ENCODE measurements at places on chromosomes 1 and 21.

DNA sequence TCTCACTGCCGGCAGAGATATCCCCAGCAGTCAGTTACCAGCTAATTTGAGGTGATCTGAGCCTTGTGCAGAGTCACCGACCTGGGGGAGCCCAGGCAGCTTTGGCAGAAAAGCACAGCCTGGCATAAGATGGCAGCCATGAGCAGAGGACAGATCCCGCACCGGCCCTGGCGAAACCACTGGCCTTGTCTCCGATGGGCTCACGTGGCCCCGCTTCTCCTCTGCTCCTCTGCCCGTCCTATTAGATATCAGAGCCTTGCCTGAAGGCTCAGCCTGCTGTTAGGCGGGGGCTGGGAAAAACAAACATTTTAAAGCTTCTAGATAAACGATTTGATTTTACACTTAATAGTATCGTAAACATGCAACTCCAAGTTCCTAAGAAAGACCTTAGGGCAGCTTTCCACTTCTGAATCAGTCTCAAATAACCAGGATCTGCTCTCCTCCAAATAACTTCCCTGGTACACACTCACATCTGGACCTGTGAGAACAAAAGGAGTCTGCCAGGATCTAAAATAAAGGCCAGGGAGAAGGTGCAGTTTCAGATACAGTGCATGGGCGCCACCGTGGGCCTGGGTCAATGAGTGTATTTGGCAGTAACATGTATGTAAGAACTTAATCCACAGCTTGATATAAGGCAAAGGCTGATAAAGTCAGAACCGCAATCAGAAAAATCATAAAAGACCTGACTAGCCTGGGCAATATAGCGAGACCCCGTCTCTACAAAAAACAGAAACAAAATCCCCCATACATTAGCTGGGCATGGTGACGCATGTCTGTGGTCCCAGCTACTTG is 10.0 kb downstream of the EDARADD start:
- DNase-seq = no peak

GRCh38 chr1:111006556-111006955 is 42.8 kb upstream of the LRIF1 start:
- DNase-seq = no peak

GRCh38 chr21:34713621-34714020 is 44.8 kb downstream of the CLIC6 start:
- DNase-seq = no peak

- DNase-seq = peak; percentile 40
Measured at GRCh38 chr1:209749670-209750323, 6.1 kb upstream of the TRAF3IP3 start.

GRCh38 chr1:209815490-209815889 is 9.5 kb upstream of the IRF6 start:
- no peak for DNase-seq

- DNase-seq = peak; percentile 8
Measured at GRCh38 chr21:46369520-46370235, 45.7 kb downstream of the PCNT start.

DNA sequence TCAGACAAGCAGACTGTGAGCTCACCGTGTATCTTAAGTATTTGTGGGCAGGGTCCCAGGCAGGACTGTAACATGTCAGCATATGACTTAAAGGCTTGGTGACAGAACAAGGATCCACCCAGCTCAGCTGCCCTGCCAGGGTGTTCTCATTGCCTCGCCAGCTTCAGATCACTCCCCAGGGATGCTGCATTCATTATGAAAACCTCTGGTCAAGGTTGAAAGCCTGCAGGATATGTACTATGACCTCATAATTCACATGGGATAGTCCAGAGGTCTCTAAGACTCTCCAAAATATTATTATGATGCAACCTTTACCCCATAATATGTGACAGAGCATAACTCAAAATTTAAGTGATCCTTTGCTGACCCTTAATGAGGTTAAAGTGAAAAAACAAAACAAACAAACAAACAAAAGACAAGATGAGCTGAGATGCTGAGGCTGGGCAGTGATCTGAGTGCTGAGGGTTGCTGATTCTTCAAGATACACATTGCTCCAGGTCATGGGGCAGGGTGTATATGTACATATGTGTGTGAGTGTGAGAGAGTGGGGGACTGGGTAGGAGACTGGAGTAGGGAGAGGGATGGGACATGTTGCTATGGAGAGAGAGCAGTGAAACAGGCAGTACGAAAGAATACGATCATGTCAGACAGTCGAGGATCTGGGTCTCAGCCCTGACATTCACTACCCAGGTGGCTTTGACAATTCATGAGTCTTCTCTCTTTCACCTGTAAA is 98.8 kb upstream of the DUSP10 start:
- DNase-seq = no peak

- DNase-seq = no peak
Measured at GRCh38 chr1:151238467-151238739, 16.1 kb upstream of the PSMD4 start.

DNA sequence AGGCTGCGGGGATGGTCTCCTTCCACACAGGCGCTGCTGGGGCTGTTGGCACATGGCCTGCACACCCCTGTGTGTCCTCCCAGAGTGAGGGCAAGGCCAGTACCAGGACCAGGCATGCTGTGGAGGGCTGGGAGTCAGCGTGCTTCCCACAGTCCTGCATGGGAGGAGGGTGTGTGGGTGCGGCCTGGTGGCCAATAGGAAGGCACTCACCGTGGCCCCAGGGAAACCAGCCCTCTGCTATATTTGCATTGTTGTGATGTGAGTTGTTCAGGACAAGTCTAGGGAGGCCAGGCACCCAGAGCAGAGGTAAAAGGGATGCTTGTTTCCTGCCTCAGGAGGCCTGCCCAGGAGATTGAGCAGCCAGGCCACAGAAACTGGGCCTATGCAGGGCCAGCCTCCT is 59.5 kb downstream of the S100B start:
- DNase-seq = no peak

DNA sequence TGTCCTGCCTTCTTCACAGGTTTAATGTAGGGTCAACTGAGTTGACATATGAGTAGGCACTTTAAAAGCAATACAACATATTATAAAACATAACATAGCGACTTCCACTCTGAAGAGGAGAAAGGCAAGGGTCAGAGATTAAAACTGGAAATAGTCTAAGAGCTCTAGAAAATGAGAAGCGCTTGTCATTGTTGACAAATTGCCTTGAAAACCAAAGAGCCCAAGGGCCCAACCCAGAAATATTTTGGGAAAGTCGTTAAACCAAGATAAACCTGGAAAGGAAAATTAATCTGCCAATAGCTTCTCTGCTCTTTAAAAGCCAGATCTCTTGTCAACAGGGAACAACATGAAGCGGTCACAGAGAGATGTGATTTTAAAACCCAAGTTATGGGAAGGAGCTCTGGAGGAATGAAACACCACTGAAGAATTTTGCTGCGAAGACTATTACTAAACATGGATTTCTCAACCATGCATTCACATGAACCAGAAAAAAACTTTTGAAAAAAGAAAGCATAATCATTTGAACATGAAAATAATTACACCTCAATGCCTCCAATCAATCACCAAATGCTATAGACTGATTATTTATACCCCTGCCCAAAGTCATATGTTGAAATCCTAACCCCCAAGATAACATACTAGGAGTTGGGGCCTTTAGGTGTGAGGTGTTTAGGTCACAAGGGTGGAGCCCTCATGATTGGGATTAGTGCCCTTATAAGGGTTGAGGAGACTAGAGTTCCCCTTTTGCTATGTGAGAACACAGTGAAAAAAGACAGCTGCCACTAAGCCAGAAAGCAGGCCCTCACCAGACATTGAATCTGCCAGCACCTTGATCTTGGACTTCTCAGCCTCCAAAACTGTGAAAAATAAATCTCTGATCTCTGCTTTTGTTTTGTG is 33.0 kb upstream of the MTF1 start:
- DNase-seq = no peak

DNA sequence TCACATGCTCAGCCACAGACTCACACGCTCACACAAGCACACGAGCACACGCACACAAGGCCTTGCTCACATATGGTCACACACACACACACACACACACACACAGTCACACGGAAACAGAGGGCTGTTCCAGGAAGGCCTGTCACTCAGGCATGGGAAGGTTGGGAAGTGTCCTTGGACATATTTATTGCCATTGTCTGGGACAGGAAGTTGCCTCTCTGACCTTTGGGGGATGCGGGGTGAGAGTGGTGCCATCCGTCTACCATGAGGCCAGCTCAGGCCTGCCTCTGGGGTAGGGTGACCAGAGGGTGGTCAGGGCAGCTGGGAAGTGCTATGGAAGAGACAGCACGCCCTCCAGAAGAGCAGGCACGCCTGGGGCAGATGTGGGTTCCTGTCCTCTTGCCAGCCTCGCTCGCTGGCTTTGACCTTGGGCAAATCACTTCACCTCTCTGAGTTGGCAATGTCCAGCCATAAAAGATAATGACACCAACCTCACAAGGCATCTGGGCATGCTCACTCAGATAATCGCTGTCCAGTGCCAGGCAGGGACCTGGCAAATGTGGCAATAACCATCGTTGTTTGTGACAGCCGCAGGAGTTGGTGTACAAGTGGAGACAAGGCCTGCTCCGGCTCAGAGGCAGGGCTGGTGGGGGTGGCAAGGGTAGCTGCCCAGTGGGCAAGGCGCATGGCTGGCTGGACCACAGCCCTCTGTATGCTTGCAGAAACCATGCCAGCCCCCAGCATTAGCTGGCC is 8.0 kb upstream of the GUCA2A start:
- DNase-seq = no peak

GRCh38 chr1:71706029-71706671 is 576.2 kb downstream of the NEGR1 start:
- DNase-seq = no peak

DNA sequence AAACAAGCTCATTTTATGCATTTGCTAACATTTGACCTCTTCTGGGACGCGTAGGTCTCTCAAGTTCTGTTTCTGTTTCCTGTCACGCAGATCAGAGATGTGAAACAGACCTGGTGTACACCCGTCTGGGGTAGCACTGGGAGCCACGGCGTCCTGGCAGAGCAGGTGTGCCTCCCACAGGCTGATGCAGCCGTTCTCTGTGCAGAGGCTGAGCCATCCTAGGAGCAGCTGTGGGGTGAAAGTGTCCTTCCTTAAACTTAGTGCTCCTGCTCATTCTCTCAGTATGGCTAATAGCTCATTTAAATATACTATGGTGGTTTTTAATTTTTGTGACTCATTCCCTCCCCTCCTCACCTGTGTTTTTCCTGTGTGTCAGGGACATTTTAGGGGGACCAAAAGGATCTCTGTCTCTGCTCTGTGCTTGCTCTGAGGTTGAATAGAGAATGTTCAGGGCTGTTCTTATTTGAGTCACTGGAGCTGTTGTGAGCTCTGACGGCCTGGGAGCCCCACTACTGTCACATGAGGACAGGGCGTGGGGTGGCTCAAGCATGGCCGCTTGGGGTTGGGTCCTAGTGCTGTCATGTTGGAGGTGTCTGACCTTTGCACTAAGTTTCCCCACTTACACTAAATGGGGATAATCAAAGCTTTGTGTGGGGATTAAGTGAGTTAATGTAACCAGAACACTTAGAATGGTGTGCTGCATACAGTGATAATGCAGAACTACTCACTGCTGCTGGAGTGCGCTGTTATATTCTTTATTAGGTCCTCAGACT is 43.0 kb downstream of the GALNT2 start:
- peak; percentile 89 for DNase-seq

DNA sequence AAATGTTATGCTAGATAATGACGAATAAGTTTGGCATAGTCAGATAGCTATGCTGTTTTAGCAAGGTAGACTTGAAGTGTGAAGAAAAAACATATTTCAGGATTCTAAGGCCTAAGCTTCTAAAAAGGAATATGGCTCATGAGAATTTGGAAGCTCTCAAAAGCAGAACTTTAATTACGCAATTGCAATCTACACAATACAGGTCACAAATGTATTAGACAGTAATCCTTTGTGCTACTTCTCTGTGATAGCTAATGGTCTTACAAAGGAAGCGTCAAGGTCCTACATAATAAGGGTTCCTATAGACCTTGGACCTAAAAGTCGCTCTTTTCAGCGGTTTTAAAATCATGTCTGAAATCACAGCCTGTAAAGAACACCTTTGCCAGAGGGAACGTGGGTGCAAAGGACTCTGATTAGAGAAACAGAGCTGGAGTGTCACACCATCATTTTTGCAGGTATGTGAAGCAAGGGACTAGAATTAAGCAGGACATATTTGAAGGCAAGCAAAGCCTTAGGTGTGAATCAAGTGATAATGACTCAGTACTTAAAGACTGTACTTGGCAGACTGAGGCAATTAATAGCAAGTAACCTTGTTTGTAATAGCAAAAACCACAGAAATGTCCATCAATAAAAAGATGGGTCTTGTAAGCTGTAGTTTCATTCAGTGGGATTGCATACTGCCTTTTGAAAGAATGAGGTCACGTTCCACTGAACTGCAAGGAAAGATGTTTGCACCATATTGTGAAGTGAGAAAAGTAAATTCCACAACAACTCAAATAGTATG is 420.2 kb downstream of the KCTD3 start:
- DNase-seq = no peak

DNA sequence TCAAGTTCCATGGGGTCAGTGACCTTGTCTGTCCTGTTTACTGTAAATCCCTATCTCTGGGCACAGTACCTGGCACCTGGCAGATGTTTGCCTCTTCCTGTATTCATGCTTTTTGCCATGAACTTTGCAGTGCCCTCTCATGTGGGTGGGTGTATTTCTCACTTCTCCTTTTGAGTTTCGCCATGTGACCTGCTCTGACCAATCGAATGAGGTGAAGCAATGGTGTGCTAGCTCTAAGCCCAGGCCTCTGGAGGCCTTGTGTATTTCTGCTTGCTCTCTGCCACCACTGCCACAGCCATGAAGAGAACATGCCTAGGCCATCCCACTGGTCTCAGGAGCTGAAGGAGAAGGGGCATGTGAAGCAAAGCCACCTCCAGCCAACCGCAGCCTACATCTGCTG is 185.5 kb upstream of the ZC3H12A start:
- DNase-seq = no peak

DNA sequence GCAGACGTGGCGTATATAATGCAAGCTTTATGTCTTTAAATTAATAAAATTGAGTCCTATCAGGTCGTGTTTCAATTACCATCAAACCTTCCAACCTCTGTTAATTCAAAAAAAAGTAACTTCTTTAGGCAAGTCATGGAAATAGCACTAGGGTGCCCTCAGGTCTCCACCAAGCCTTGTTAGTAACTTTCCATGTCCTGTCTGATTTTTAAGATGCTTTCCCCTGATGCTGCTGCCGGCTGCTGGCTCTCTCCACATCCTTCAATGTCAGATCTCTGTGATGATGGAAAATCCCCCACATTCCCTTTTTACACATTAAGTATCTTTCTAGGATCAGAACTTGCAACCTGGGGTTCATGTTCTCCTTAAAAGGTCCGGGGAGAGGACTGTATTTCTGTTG is 3.0 kb downstream of the ERG start:
- no peak for DNase-seq
